Renal cortex interstitium (tissue), 15 donors: ENCODE measurements at places on chromosomes 4 and X.

DNA sequence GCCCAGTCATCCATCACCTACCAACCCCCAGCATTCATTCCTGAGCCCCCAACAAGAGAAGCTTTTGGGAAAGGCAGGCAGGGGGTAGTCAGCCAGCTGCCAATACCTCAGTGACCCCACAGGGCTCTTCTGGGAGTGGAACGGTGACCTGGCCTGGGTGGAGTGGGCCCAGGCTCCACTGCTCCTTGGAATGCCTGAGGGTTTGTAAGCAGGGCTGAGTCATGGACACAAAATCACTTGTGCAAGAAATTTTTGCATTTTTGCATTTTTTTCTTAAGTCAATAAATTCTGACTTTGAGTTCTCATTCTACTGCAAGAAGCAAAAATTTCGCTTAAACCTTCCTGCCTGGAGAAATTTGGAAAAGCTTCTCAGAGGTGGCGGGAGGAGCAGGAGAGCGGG, 18.5 kb downstream of the SORCS2 start:
- no peak for DNase-seq

DNA sequence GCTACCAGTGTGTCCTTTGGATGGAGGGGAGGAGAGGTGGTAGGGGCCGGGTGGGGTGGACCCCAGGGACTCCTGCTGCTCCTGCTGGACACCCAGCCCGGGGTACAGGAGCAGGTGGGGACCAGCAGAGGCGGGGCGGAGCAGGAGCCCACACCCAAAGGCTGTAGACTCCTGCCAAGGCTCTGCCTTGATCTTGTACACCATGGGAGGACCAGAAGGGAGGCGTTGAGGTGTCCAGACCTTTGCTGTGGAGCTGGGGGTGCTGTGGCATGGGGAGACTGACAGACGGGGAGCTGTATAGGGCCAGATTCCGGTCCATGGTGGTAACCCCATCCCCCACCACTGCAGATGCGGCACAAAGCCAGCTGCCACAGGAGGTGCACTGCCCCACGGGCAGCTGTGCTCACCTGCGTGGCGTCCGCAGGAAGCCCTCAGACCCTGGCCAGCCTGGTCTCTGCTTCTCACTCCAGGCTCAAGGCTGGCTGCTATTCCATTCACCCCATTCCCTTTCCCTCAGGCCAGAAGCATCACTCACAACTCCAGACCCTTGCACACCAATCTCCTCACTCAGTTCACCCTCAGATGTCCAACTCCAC, 5.0 kb upstream of the SLC26A1 start:
- DNase-seq = no peak

DNA sequence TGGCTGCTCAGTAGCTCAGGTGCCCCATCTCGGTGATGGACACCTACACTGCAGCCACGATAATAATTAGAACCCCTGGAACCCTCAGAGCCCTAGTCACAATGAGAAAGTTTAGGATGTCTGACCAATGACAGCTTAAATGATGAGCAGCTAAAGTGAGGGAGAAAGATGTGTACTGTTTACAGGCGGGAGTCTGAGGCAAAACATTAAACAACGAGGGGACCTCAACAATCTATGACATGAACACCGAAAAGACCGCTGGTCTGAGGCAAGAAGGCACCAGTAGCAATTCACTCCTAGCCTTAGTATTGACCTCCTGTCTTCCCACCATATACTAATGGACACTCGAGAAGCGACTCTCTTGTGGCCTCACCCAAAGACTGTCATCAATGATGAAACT, 369.5 kb upstream of the SMIM31 start:
- no peak for DNase-seq

- DNase-seq = no peak
These were observed 189.8 kb downstream of the PPP3CA start for GRCh38 chr4:101157415-101158133.

DNA sequence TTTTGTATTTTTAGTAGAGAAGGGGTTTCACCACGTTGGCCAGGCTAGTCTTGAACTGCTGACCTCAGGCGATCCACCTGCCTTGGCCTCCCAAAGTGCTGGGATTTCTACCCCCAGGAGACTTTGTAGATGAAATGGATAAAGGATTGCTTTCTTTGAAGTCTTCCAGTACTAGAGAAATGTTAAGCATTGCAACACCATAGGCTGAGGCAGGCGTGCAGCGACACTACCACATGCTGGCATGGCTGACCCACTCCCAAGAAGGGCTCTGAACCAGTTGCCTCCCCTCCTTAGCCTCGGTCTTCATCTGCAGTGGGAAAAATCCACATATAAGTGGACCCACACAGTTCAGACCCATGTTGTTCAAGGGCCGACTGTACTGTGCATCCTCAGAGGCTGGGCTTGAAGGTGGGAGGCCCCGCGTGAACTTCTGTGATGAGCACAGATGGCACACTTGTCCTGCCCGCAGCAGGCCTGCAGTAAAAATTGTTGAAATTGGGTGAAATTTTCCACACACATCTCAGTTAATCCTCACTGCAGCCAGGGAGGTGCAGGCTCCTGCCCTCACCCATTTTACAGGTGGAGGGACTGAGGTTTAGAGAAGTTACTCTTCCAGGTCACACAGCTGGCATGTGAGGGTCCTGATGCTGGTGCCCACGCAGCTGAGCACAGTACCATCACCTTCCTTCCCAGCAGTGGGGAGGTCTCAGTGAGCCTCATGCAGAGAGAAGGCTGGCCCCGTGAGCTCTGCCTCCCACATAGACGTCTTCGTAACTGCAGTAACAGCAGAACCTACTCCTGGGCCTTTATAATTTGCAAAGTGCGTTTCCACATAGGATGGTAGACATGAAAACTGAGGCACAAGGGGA, 35.5 kb downstream of the HTRA3 start:
- no peak for DNase-seq

- DNase-seq = peak; percentile 13
These were observed 7.6 kb downstream of the FABP2 start for GRCh38 chr4:119314356-119314755.
